ENCODE measurements at places on chromosomes 3 and 15. TPM values are rescaled to one million over a fixed set of nuclear protein-coding genes. Genes with fewer than 3 reads are reported as not detected.

Gene PLA2G4E
- total RNA-seq = 2.1 TPM

Gene XYLB
- 3.2 TPM for total RNA-seq

Gene SQOR
- total RNA-seq = 112 TPM

Gene C3orf20
- total RNA-seq = not detected

Gene TNFAIP8L3
- 7.9 TPM for total RNA-seq

Gene C15orf39
- total RNA-seq = 32.2 TPM

Gene CRYBG3
- total RNA-seq = 29.3 TPM
